ENCODE measurements at places on chromosomes 2 and 18.

DNA sequence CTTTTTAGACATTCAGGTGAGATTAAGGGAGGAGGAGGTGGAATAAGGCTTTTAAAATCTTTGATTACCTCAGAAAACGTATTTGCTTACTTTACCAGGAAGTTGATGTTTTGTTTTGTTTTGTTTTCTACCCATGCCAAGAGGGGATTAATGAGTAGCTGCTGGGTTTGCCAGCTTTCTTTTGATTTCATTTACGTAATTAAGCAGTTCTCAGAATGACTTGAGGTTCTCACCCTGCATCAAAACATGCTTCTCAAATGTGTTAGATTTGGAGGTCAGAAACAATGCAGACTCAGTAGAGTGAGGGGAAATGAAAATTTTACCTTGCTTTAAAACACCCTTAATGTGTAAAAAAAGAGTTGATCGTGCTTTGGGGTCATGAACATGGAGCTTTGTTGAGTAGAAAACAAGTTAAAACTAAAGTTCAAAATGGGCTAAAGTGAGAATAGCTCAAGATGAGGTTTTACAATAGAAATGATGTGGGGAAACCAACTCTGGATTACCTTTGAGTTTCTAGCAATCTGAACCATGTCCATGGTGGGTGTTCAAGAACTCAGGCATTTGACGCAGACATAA, 217.1 kb upstream of the EPAS1 start:
- no peak for DNase-seq

DNA sequence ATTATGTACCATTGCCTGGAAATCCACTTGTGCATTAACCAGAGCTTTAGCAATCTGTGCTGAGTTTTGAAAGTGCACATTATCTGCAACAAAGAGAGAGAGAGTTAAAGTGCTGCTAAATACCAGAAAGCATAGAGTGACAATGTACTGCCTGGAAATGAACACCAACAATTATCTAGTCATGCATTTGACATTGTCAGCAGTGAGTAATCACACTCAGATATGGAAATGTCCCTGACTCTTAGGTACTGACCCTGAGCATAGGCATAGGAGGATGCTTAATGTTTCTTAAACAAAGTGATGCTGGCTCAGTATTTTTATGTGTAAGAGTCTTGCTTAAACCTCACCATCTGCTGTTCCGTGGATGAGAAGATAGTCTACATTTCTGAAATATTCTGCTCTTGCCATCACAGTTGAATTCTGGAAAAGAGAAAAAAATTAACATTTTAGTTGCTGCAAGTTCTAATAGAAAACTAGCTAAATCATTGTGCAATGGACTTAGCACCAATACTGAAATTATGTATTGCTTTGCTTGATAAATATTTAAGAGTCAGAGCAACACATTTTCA, 20.8 kb upstream of the GCG start:
- no peak for DNase-seq

DNA sequence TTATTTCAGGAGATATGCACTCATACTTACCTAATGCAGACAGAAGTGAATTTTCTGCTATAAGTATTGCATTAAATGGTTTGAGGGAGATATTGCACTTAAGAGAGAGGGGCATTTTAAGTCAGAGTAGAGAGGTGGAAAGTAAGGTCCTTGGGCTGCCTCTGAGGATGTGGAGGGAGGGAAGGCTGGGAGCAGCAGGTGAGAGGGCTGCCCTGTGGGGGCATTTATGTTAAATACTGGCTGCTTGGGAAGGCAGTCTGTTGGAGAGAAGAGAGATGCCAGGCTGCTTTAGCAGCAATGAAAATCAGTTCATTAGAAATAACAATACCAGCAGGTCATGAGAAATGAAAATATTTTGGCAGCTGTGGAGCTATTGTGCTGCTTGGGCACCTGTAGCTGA, 576.2 kb upstream of the HS6ST1 start:
- no peak for DNase-seq

DNA sequence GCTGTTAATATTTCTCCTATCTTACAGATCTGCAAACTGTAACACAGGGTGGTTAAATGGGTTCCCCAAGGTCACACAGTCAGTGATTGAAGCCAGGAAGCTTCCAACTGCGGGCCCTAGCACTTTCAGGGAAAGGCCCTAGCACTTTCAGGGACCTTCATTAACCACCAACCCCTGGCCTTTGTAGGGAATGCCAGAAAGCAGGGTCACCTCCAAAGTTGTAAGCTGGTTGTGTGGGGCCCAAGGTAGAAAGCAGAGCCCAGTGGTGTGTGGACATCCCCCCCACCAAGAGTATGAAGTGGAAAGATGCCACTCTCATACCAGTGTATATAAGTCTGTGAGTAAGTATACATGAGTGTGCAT, 4.4 kb downstream of the DLX2 start:
- no peak for DNase-seq

GRCh38 chr2:217713395-217714286, 289.2 kb downstream of the TNS1 start:
- peak; percentile 47 for DNase-seq

DNA sequence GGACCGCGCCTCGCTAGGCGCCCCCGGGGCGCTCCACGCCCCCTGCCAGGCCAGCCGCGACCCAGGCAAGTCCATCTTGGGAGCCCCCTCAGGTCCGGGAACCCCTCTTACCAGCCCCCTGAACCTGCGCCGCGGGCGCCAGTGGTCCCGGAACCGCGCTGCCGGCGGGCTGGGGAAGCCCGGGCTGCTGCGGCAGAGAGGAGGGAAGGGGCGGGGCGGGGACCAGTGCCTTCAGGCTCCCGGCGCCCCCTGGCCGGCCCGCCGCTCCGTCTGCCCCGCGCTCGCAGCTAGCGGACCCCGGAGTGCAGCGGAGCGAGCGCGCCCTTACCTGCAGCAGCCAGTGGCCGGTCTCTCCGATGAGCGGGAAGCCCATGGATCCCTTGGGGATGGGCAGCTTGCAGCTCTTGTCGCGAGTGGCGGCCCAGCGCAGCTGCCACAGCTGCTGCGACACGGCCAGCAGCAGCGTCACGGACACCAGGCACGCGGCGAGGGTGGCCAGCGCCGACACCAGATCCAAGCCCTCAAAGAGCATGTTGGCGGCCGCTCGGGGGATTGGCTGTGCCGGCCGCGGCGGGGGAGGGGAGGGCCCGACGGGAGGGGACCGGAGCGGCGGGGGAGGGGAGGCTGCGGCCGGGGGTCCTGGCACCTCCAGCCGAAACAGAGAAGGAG, at the start of gene CYP26B1:
Gene CYP26B1 (minus strand): TSS at position 560 of the 669 bp plus-strand sequence. CDS start 28 bp downstream, at position 532.
- DNase-seq: no peak

GRCh38 chr18:22467760-22468553, 50.2 kb upstream of the CTAGE1 start:
- DNase-seq: no peak

DNA sequence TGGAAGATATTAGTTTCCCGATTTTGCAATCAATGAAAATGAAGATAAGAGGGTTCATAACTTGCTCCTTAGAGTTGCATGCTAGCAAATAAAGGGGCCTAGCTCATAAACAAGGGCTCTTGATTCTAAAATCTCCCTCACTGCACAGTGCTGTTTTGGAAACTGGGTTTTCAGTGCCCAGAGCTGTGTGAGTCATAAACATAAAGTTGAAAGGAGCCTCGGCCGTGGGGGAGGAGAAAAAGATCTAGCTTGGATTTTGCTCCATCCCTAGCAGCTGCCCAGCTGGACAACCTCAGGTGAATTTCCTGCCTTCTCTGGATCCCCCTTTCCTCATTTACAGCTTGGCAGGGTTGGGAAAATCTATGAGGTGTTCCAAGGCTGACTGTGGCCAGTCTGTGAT, 42.5 kb downstream of the LYPD1 start:
- DNase-seq: no peak

DNA sequence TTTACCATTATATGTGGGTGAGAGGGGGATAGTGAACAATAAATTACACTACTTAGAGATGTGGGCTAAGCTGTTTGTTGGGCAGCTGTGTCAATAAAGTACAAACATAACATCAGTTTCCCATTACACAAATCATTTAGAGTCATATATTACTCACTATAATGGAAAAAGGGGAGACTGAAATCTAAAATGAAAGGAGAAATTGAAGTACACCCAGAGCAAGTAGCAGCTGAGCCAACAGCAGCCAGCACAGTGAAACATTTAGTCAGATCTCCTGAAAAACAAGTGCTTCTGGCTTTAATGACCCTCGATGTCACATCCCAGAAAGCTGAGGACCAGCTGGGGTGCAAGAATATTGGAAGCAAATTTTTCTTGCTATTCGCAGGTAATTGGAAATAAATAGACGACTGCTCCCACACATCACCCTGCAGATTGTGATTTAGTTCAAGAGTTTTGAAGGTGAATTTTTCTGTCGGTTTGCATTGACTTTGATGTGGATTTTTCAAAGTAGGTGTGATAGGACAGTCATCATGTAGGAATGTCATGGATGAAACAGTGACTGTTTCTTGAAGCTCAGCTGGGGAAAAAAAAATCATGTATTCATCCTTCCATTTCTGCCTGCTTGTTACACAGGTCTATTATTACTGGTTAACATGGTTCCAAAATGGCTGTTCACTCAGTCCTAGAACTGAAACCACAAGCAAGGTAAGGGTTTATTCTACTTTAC, 1607.3 kb upstream of the CELF4 start:
- DNase-seq: no peak
